GM12865 (cell line): ENCODE measurements at places on chromosomes 16 and 17.

GRCh38 chr17:15780188-15780587 is 48.1 kb downstream of the TBC1D26 start:
- DNase-seq = no peak

- DNase-seq = no peak
Observed at GRCh38 chr16:87945351-87946042, 5.7 kb upstream of the BANP start.

- DNase-seq = no peak
Observed at GRCh38 chr17:61617330-61617729, 26.3 kb upstream of the NACA2 start.

DNA sequence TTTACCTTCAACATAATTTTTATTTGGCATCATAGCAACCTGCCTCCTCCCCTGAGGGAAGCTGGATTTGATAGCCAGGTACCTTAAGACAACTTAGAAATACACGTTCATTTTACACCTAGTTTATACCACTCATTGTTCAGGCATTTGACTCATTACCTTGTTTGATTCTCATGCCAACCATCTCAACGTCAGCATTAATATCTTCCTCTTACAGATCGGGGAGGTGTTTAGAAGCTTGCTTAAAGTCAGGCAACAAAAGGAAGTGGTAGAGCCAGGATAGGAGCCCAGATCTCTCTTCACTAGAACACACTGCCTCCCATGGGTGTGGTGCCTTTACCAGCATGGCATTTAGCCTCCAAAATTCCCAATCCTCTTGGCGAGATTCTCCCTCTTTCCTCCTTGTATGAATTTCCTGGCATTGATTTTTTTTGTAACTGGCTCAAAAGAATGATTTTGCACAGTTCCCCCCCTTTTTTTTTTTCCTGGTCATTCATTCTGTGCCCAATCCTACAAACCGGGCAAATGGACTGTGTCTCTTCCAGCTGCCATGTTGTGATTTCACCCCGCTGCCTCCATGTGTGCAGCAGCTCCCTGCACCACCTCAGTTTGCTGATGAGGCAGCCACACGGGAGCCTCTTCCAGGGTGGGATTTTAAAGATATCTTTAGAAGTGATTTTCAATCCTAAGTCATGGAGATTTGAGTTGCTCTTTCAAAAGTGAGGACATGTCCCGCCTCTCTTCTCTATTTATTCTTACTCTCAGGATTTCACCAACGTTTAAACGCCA is 383.6 kb downstream of the UTP18 start:
- DNase-seq = no peak

DNA sequence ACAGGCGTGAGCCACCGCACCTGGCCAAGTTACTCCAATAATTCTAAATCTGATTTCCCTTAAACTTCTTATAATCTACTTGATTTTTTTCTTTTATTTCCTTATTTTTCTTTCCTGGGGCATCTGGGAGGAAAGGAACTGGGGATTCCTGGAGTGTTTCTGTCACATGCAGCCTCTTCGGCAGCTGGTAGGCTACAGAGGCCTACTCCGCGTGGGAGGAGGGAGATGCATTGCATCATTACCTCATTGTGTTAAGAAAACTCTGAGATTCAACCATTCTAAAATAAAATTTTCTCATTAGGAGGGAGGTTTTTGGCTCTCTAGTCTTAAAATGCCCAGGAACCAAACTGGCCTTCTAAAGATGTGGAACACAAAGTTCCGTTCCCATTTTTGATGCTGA is 64.0 kb downstream of the SOX9 start:
- DNase-seq = no peak

- peak; percentile 40 for DNase-seq
Observed at GRCh38 chr16:71746442-71747046, 22.0 kb upstream of the PHLPP2 start.

DNA sequence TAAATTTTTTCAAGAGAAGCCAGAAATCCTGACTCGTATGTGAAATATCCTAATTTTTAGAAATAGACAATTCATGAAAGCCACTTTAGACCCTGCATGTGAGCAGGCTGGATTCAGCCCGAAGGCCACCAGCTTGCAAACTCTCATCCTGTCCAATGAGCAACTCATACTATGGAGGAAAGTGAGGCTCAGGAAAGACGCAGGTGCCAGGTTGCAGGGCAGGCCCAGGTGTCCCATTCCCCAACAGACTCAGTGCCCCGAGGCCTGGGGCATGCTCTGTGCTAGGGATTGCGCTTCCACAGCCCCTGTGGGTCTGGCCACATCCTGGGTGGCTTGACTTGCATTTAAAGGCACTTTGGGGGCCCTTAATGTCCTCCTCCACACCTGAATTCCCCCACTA is 16.7 kb upstream of the RASD1 start:
- DNase-seq = no peak

GRCh38 chr17:58097384-58098088 is 14.3 kb downstream of the DYNLL2 start:
- no peak for DNase-seq

DNA sequence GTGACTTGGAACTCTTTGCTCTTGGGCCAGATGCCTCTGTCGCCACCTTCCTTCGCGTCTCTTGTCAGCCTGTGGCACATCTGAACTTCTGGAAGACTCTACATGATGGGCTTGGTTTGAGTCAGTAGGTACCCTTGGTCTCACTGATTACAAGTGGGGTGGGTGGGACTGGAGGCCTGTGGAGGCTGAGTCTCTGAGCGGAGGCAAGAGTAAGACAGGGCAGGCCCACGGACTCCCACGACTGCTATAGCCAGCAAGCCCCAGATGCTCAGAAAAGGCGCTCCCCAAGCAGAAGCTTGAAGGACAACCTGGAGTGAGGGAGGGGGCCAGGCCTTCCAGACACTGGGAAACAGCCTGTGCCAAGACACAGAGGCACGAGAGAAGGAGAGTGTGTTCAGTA is 145.7 kb downstream of the SNX29 start:
- no peak for DNase-seq

- no peak for DNase-seq
Observed at GRCh38 chr17:6996256-6997011, 585 bp downstream of the ALOX12 start.

GRCh38 chr16:28504707-28505404 is 1.8 kb downstream of the IL27 start:
- DNase-seq = no peak

DNA sequence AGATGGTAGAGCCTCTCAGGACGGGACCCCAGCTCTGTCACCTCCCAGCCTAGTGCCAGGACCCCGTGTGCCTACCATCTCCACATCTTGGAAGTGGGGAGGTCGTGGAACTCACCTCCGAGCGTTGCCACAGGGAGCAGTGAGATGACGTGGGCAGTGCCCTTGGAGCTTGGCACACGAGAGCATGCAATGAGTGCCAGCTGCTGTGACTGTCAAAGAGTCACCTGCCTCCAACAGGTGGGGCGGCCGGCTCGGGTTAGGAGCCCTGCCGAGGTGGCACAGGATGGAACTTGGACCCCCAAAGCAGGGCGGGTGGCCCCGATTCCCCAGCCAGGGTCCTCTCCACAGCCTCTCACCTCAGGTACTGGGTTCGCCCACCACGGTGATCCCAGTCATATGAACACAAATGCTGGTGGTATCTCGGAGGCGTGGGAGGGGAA is 5.5 kb downstream of the VPS4A start:
- no peak for DNase-seq

GRCh38 chr16:16045296-16045695 is 95.9 kb downstream of the ABCC1 start:
- no peak for DNase-seq

DNA sequence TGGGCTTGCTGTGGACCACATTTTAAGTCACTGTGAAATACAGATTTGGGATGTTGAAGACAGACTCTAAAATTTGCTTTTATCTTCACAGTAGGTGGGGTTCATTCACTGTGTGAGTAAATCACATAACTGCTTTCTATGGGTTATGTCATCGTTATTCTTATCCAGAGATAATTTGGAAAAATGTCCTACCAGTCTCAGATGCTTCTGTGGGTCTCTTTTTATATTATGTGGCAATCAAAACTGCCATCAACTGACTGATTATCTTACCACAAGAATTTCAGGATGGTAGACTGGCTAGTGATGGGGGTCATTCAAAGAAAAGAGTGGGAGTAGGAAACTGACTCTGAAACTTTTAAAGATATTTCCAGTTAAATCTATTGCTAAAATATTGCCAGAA is 3.1 kb downstream of the HSBP1 start:
- no peak for DNase-seq

GRCh38 chr16:13335879-13336278 is 434.5 kb downstream of the SHISA9 start:
- no peak for DNase-seq

GRCh38 chr17:55040611-55041010 is 72.0 kb downstream of the STXBP4 start:
- DNase-seq = no peak

- no peak for DNase-seq
Observed at GRCh38 chr17:82974136-82974952, 105.1 kb upstream of the METRNL start.

DNA sequence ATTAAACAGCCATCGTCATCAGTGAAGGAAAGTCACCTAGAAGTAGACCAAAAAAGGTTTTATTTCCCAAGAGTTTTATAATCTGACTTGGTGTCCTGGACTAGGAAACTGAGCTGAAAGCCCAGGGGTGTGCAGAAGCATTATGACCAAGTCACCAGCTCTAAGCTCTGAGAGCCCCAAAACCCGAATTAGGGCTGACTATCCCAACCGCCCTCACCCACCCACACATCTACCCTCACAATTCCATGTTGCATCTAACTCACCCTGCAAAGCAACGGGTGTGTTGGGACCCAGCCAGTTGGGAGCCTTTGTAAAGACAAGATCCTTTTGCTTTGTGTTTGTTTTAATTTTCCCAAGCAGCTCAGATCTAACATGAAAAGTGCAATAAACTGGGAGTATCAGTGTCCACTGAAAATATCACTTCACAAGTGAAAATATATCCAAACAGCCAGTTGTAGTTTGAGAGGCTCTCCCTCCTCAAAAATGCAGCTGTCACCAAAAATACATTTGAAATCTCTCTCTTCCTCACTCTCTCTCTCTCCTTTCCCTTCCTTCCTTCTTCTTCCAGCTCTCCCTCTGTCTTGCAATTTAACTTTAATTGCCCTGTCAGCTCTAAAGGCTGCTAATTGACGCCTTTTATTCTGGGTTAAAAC is 16.2 kb upstream of the NOG start:
- no peak for DNase-seq

DNA sequence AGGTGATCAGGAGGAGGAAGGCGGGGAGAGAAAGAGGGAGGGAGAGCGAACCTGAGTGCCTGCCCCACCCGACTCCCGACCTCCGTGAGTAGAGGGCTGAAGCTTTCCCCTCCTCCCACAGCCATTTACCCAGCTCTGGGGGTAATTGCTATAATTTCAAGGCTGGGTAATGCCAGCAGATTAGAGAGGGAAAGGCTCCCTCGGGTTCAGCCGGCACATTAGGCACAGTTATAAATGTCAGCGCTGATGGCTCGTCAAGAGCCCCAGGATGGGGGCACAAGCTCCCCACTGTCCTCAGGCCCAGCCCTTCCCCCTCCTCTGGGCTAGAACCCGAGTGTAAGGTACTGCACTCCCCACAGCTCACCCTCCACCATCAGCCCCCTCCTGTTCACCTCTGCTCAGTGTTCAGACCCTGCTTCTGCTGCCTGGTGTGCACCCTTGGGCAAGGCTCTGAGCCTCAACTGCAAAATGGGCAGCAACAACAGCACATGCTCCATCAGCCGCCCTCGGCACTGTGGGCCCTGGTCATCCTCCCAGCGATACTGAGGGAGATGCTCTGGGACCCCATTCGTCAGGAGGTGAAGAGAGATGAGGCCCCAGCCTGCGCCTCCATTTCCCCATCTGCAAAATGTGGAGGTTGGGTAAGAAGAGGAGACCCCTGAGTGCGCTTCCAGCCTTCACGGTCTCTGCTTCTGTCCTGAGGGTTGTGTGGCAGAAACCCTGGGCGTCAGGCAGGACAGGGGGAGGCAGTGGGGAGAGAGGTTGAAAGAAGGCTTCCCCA is 77.2 kb downstream of the NT5M start:
- DNase-seq = no peak

GRCh38 chr16:69373019-69373418 is 12.8 kb downstream of the TERF2 start:
- no peak for DNase-seq

GRCh38 chr16:66212428-66212827 is 154.1 kb upstream of the CDH5 start:
- no peak for DNase-seq

DNA sequence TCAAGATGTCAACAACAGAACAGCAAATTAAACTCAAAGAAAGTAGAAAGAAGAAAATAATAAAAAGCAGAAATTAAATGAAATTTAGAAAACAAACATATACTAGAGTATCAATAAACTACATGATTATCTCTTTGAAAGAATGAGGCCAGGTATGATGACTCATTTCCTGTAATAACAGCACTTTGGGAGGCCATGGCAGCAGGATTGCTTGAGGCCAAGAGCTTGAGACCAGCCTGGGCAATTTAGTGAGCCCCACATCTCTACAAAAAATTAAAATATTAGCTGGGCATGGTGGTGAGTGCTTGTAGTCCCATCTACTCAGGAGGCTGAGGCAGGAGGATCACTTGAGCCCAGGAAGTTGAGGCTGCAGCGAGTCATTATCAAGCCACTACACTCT is 232.5 kb downstream of the RAB11FIP4 start:
- DNase-seq = no peak

- no peak for DNase-seq
Observed at GRCh38 chr17:40608061-40608581, 39.5 kb downstream of the SMARCE1 start.

DNA sequence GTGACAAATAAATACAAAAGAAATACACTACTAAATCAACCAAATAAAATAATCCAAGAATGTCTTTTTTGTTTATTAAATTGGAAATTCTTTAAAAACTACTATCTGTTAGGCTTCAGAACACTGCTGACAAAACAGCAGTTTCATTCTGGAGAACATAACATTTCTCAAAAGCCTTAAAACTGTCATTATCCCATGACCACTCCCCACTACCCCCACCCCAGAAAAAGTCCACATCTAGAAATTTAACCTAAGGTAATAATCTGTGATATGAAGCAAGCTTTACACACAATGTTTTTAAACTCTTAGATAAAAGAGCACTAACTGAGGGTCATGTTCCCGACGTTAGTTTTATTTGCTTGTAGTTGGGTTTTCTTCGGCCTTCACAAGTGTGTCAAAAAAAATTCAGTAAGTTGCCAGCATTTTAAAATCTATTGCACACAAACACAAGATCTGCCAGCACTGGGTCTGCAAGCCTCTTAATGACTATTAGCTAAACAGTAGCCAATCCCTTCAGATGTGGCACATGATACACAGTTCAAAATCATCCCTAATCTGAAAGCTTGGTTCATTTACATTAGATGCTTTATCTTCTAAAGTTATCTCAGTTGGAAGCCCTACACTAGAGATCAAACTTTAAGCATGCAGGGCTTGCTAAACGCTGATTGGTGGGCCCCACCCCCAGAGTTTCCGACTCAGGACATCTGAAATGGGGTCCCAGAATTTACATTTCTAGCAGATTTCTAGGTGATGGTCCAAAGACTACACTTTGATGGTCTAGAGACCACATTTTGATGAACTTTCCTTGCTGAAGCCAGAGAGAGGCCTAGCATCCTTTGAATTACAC is 75.2 kb downstream of the KANSL1 start:
- no peak for DNase-seq
